ENCODE measurements at places on chromosomes 11 and 22. TPM values are rescaled to one million over a fixed set of nuclear protein-coding genes. Genes with fewer than 3 reads are reported as not detected.

MYOD1 gene
- not detected for polyA plus RNA-seq

LARGE1 gene
- polyA plus RNA-seq, result not detected

GRCh38 chr11:76026281-76026680 lies 180.0 kb downstream of the WNT11 start:
- H3K4me1 ChIP-seq, result no peaks in the 10 kb centered on the region
- DNase-seq, result no peak
- H3K36me3 ChIP-seq, result peaks cover 72% of the 10 kb centered on the region
- H3K27me3 ChIP-seq, result no peaks in the 10 kb centered on the region
- no peak overlapping the region for H3K27ac ChIP-seq

GRCh38 chr11:59559886-59560285 lies 48.5 kb downstream of the OR4D9 start:
- H3K4me1 ChIP-seq, result peaks cover 51% of the 10 kb centered on the region
- H3K36me3 ChIP-seq, result no peaks in the 10 kb centered on the region

SPDYC gene
- polyA plus RNA-seq, result not detected

- no peaks in the 10 kb centered on the region for H3K27me3 ChIP-seq
- DNase-seq, result no peak
- H3K36me3 ChIP-seq, result peaks cover 26% of the 10 kb centered on the region
These were observed 22.6 kb downstream of the TPBGL start for GRCh38 chr11:75262961-75263852.

GRCh38 chr22:37549704-37550059 lies 10.6 kb upstream of the CDC42EP1 start:
- H3K27ac ChIP-seq, result no peak overlapping the region
- peaks cover 17% of the 10 kb centered on the region for H3K4me1 ChIP-seq

- H3K4me1 ChIP-seq, result no peaks in the 10 kb centered on the region
- H3K27ac ChIP-seq, result no peak overlapping the region
- DNase-seq, result no peak
These were observed 43.0 kb downstream of the CACNA1I start for GRCh38 chr22:39613549-39613921.

WNT7B gene
- not detected for polyA plus RNA-seq

ALDH3B1 gene
- 150 TPM for polyA plus RNA-seq

MMP11 gene
- polyA plus RNA-seq, result not detected

DNA sequence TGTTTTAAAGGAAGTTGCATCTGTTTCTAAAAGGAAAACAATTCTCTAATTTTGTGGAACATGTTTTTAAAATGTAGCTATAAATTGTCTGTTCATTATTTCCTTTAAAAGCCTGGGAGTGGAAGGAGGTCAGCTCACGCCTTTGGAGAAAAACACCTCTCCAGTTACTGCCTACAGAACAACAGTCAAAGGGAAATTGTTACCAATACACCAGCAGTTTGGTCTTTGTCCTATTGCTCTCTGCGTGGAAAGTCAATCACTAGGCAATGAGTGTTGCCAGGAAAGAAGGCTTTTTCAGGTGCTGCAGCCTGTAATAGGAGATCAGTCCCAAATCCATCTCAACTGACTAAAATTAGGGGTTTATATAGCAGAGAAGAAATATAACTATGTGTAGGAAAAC lies 22.2 kb downstream of the SVIP start:
- no peaks in the 10 kb centered on the region for H3K36me3 ChIP-seq
- H3K4me1 ChIP-seq, result peaks cover 3% of the 10 kb centered on the region
- DNase-seq, result no peak
- no peak overlapping the region for H3K27ac ChIP-seq

DNA sequence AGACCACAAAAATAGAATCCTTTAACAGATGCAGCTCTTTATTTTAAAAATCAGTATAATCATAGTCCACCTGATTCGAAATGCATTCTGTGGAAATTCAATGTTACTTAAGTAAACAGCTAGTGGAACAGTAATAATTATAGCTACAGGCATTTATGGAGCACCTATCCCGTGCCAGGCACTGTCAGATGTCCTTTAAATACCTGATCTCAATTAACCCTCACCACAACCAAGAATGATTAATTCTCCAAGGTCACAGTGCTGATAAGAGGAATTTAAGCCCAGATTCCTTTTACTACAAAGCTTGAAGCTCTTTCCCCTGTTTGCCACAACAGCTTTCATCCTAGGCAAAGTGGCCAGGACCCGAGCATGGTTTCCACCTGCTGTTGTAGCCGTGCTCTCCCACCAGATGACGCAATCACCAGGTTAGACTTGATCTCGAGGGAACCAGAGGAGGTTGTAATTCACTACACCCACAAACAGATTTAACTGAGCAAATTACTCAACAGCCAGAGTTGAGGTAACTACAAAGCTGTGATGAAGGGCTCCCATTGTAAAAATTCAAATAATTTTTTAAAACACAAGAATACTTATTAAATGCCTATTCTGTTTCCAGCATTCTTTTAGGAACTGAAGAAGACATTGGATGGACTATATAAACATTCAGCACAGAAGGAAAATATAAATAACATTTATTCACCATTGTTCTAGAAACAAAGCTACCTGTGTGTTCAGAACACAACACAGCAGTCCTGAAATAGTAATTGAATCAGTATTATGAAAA lies 10.3 kb downstream of the PRDM10 start:
- H3K4me1 ChIP-seq, result no peaks in the 10 kb centered on the region
- DNase-seq, result peak; percentile 25
- no peak overlapping the region for H3K27ac ChIP-seq
- peaks cover 6% of the 10 kb centered on the region for H3K36me3 ChIP-seq
- no peak overlapping the region for H3K4me3 ChIP-seq

GRCh38 chr11:128796270-128796669 lies 70.8 kb downstream of the KCNJ1 start:
- H3K36me3 ChIP-seq, result peaks cover 100% of the 10 kb centered on the region
- no peaks in the 10 kb centered on the region for H3K27me3 ChIP-seq
- H3K27ac ChIP-seq, result no peak overlapping the region
- no peak for DNase-seq
- H3K4me3 ChIP-seq, result no peak overlapping the region
- H3K4me1 ChIP-seq, result no peaks in the 10 kb centered on the region

RBMXL2 gene
- not detected for polyA plus RNA-seq

DNA sequence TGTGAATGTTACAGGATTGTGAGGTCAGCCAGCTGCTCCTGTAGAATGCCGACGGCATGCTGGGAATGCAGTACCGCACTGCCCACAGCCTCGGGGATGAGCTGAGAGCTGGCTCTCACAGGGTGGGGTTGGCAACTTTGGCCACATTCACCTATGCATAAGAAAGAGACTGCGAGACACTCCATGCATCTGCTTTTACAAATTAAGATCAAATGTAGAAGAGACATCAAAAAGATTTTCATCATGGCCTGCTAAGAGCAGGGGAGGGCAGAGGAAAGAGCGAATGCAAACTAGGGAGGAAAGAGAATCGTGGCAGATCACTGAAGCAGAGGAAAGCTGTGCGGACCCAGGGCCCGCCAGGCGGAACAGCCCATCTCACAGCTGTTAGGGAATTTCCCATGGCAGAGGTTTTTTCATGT lies 49.8 kb upstream of the SPATA19 start:
- no peak overlapping the region for H3K27ac ChIP-seq
- H3K4me3 ChIP-seq, result no peak overlapping the region
- no peaks in the 10 kb centered on the region for H3K36me3 ChIP-seq
- no peak for DNase-seq

DNA sequence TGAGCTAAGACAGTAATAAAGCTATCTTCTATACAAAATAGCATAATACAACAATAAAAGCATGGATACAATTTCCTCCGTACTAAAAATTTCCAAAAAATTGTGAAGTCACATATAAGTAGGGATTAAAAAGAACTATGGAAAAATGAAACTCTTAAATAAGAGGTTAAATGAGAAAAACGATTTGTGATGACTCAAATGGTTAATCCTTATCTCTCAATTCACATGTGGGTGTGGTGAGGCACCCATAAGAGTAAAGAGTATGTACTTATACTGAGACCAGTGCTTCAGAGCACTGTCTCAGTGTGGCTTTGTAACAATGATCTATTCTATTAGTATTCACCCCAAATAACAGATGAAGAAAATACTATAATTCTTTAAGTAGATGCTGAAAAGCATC lies 25.0 kb upstream of the CCDC34 start:
- no peak overlapping the region for H3K4me3 ChIP-seq
- H3K27ac ChIP-seq, result no peak overlapping the region
- DNase-seq, result no peak
- H3K27me3 ChIP-seq, result no peaks in the 10 kb centered on the region

GRCh38 chr22:20249797-20250354 lies 18.2 kb downstream of the RTN4R start:
- no peak overlapping the region for H3K27ac ChIP-seq
- H3K4me1 ChIP-seq, result peaks cover 2% of the 10 kb centered on the region
- no peaks in the 10 kb centered on the region for H3K27me3 ChIP-seq
- H3K36me3 ChIP-seq, result no peaks in the 10 kb centered on the region
- no peak overlapping the region for H3K4me3 ChIP-seq
- no peak for DNase-seq

CHRDL2 gene
- polyA plus RNA-seq, result not detected

- no peaks in the 10 kb centered on the region for H3K36me3 ChIP-seq
- no peaks in the 10 kb centered on the region for H3K4me1 ChIP-seq
- DNase-seq, result no peak
These were observed 43.8 kb upstream of the NECTIN1 start for GRCh38 chr11:119772641-119773415.

- H3K36me3 ChIP-seq, result no peaks in the 10 kb centered on the region
- H3K4me1 ChIP-seq, result no peaks in the 10 kb centered on the region
- DNase-seq, result no peak
- H3K4me3 ChIP-seq, result no peak overlapping the region
- H3K27me3 ChIP-seq, result no peaks in the 10 kb centered on the region
These were observed 20.7 kb downstream of the PIK3C2A start for GRCh38 chr11:17186932-17187692.

GRCh38 chr11:19728436-19728835 lies 15.8 kb downstream of the NAV2 start:
- DNase-seq, result no peak
- no peaks in the 10 kb centered on the region for H3K36me3 ChIP-seq
- no peaks in the 10 kb centered on the region for H3K4me1 ChIP-seq
- no peak overlapping the region for H3K27ac ChIP-seq
- no peaks in the 10 kb centered on the region for H3K27me3 ChIP-seq
- no peak overlapping the region for H3K4me3 ChIP-seq

NAT10 gene
- polyA plus RNA-seq, result 10.1 TPM
